ENCODE measurements at places on chromosomes 5 and 9.

- DNase-seq, result no peak
Observed at GRCh38 chr5:102375272-102375671, 79.2 kb upstream of the SLCO4C1 start.

DNA sequence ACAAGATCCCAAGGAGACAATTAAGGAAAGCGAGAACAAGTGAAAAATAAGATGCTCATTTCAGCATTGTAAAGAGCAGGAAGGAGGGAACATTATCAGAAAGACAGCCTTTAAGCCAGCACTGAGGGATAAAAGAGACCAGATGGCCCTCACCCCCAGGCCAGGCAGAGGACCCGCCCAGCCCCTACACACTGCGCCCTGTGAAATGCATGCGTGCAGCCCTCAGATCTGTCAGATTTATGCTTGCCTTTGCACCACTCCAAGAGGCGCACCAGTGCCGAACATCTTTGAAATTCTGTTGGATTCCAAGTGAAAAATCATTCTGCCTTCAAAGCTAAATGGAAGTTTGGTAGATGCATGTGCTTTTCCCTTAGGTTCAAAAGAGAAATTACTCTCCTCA is 378.0 kb downstream of the MLLT3 start:
- no peak for DNase-seq

DNA sequence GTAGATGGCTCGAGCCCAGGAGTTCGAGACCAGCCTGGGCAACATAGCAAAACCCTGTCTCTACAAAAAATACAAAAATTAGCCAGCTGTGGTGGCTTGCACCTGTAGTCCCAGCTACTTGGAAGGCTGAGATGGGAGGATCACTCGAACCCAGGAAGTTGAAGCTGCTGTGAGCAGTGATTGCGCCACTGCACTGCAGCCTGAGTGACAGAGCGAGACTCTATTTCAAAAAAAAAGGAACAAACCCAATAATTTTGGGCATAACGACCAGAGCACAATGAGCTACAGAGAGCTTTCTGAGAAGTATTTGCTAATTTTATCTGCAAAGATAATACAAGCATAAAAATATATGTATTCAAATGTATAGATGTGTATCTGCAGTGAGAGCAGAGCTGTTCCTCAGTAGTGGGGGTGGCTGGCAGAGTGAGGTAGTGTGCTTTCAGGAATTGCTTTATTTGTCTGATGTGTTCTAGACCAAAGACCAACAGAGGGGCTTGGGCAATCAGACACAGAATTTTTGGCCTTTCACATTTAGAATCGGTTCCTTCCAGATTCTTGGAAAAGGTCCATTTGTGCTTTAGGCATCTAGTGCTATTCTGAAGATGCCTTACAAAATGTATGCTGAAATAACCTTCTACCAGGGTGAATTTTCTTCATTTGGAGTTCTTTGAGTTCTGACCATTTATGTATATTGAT is 5.2 kb downstream of the DOCK8 start:
- no peak for DNase-seq

GRCh38 chr5:43520615-43521014 is 5.7 kb upstream of the C5orf34 start:
- DNase-seq, result no peak

All from cortex of kidney (tissue), 1 donor.